ENCODE measurements at places on chromosomes 4 and X. TPM values are rescaled to one million over a fixed set of nuclear protein-coding genes. Genes with fewer than 3 reads are reported as not detected.

Gene TMEM185A
- 37.2 TPM for total RNA-seq

Gene FGA
- 2.8 TPM for total RNA-seq

Gene CDS1
- total RNA-seq: 1.5 TPM

Gene GPC3
- 1.2 TPM for total RNA-seq

Gene UGT2B15
- total RNA-seq: 0.46 TPM

Gene KANTR
- 20.9 TPM for total RNA-seq

Gene RNF128
- not detected for total RNA-seq

Gene CACNA1F
- total RNA-seq: 1.8 TPM

- H3K36me3 ChIP-seq: no peaks in the 10 kb centered on the region
- H3K27ac ChIP-seq: no peak overlapping the region
These were observed 103.9 kb downstream of the SYTL5 start for GRCh38 chrX:38110231-38110630.

GRCh38 chr4:24515698-24516097 is 68.7 kb downstream of the DHX15 start:
- no peaks in the 10 kb centered on the region for H3K4me1 ChIP-seq
- H3K4me3 ChIP-seq: no peak overlapping the region
- DNase-seq: no peak
- peaks cover 6% of the 10 kb centered on the region for H3K36me3 ChIP-seq

DNA sequence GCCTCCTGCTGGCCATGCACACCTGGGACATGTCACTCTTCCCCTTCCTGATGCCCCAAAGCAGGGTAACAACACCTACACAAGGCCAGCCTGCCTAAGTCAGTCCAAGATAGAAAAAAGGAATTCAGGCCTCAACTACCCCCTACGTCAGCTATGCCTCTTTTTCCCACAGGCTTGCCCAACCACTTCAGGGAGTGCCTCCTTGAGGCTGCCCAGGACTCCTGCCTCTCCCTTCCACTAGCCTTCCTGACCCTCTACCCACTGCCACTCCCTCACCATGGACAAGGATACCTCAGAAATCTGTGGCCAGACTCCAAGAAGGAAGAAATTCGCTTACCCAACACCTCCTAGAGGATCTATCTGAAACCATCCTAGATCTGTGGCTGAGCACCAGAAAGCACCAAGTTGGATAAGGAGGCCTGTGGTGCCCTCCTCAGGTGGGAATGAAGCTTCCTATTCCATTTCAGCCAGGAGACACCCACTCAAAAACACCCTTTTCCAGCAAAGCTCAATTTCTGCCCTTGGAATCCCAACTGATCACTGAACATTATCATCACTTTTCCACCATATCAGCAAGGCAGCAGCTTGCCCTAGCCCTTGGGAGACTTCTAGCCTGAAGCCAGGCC is 1.8 kb downstream of the KDM5C start:
- H3K27me3 ChIP-seq: no peaks in the 10 kb centered on the region
- H3K4me3 ChIP-seq: peak overlapping the region; percentile 98
- peaks cover 34% of the 10 kb centered on the region for H3K4me1 ChIP-seq
- H3K27ac ChIP-seq: no peak overlapping the region
- peaks cover 7% of the 10 kb centered on the region for H3K36me3 ChIP-seq
- DNase-seq: no peak

DNA sequence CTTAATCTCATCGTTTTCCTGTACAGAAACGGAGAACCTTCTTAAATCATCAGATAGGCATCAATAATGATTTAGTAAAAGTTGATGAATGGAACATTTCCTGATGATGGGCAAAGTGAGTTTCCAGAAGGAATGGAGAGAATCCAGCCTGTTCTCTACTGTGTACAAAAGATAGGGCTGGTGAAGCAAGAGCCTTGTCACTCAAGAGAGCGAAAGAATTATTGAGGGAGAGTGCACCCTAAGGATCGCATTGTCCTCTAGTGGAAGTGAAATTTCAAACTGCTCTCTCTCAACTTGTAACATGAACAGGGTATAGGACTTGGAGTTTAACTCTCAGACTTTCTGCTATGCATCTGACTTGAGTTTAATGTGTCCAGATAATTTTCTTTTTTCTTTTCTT is 69.6 kb downstream of the CDS1 start:
- DNase-seq: no peak
- H3K27me3 ChIP-seq: no peaks in the 10 kb centered on the region
- no peaks in the 10 kb centered on the region for H3K4me1 ChIP-seq

- H3K27me3 ChIP-seq: no peaks in the 10 kb centered on the region
- H3K36me3 ChIP-seq: no peaks in the 10 kb centered on the region
- no peak overlapping the region for H3K4me3 ChIP-seq
- H3K4me1 ChIP-seq: peaks cover 36% of the 10 kb centered on the region
- DNase-seq: no peak
These were observed 35.5 kb upstream of the PLAC8 start for GRCh38 chr4:83149865-83150652.

- H3K27me3 ChIP-seq: no peaks in the 10 kb centered on the region
- H3K27ac ChIP-seq: no peak overlapping the region
- DNase-seq: no peak
- H3K36me3 ChIP-seq: no peaks in the 10 kb centered on the region
- no peak overlapping the region for H3K4me3 ChIP-seq
These were observed 100.8 kb downstream of the BEND2 start for GRCh38 chrX:18119856-18120255.

- H3K27ac ChIP-seq: no peak overlapping the region
- no peak overlapping the region for H3K4me3 ChIP-seq
- H3K27me3 ChIP-seq: no peaks in the 10 kb centered on the region
- no peaks in the 10 kb centered on the region for H3K36me3 ChIP-seq
- no peaks in the 10 kb centered on the region for H3K4me1 ChIP-seq
- no peak for DNase-seq
These were observed 31.5 kb downstream of the PALLD start for GRCh38 chr4:168528131-168528949.

GRCh38 chr4:105426187-105426897 is 47.5 kb downstream of the PPA2 start:
- H3K4me1 ChIP-seq: no peaks in the 10 kb centered on the region
- no peak overlapping the region for H3K4me3 ChIP-seq
- no peaks in the 10 kb centered on the region for H3K27me3 ChIP-seq
- no peak overlapping the region for H3K27ac ChIP-seq
- no peak for DNase-seq

DNA sequence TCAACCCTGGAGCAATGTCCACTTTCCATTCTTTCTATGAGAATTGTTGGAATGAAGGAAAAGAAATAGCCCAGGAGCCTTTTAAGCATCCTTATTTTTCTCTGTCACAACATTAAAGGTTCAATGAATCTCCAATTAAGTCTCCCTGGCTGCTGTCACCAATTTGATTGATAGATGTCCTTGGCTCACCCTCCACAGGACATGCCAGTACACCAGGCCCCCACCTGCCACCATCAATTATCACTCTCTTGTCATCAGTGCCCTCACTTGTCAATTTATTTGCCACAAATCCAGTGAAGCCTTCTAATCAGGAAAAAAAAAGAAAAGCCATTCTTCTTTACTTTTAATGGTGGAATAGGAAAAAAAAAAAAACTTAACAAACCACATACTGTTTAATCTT is 453.6 kb downstream of the CENPC start:
- no peak overlapping the region for H3K27ac ChIP-seq
- no peaks in the 10 kb centered on the region for H3K36me3 ChIP-seq

GRCh38 chr4:63302792-63303191 is 1106.5 kb downstream of the TECRL start:
- H3K27me3 ChIP-seq: no peaks in the 10 kb centered on the region
- H3K4me1 ChIP-seq: no peaks in the 10 kb centered on the region
- H3K27ac ChIP-seq: no peak overlapping the region
- no peak overlapping the region for H3K4me3 ChIP-seq
- DNase-seq: no peak

DNA sequence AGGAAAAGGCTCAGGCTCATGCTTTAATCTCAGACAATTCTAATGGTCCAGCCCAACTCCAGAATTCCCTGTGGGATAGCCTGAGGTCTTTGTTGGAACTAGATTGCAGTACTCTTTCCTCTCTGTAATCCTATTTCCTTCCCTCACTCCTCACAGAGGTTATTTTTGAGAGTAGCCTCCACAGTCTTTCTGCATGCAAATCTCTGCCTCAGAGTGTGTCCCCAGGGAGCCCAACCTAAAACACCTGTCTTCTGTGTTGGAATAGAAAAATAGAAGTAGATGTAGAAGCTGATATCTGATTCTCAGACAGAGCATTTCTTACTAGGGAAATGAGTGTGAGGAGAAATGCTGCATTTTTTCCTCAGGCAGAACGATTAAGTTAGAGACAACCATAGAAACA is 915.5 kb upstream of the EPHA5 start:
- no peak overlapping the region for H3K27ac ChIP-seq
- H3K4me1 ChIP-seq: no peaks in the 10 kb centered on the region
- H3K27me3 ChIP-seq: no peaks in the 10 kb centered on the region

DNA sequence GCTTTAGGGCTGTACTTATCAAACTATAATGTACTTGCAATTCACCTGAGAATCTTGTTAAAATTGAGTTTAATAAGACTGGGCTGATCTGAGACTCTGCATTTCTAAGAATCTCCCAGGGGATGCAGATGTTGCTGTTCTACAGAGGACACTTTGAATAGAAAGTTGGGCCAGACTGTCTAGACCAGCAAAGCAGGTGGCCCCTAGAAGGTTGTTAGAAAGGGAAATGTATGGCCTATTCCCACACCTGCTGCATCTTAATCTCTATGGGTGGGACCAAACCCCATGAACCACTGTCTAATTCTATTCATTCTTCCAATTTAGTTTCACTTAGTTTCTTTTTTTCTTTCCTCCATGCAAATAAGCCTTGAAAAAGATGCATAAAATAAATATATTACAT is 413.2 kb upstream of the TECRL start:
- no peak for DNase-seq
- H3K4me1 ChIP-seq: no peaks in the 10 kb centered on the region
- H3K27me3 ChIP-seq: no peaks in the 10 kb centered on the region
- H3K36me3 ChIP-seq: no peaks in the 10 kb centered on the region

DNA sequence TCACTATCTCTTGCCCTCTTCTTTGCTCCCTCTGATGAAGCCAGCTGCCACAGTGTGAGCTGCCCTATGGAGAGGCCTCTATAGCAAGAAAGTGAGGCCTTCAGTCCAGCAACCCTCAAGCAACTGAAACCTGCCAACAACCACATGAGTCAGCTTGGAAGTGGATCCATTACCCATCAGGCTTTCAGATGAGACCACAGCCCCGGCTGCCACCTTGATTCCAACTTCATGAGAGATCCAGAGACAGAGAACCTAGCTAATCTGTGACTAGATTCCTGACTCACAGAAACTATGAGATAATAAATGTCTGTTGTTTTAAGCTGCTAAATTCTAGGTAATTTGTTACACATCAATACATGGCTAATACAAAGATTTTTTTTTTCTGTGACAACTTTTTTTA is 20.4 kb upstream of the WAS start:
- no peaks in the 10 kb centered on the region for H3K36me3 ChIP-seq
- DNase-seq: peak; percentile 17
- H3K27ac ChIP-seq: no peak overlapping the region
- H3K4me1 ChIP-seq: no peaks in the 10 kb centered on the region
- H3K4me3 ChIP-seq: no peak overlapping the region

GRCh38 chr4:4428966-4429875 is 42.3 kb downstream of the NSG1 start:
- no peaks in the 10 kb centered on the region for H3K4me1 ChIP-seq
- H3K36me3 ChIP-seq: peaks cover 96% of the 10 kb centered on the region
- no peak for DNase-seq

DNA sequence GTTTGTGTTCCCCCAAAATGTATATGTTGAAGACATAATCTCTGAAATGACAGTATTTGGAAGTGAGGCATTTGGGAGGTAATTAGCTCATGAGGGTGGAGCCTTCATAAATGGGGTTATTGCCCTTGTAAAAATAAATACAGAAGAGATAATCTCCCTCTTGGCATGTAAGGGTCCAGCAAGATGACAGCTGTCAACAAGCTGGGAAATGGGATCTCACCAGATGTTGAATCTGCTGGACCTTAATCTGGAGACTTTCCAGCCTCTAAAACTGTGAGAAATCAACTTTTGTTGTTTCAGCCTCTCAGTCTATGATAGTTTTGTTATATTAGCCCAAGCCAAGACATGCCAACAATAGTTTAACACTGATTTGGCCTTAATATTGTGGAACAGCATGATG is 438.2 kb upstream of the PCDH7 start:
- DNase-seq: no peak
- no peaks in the 10 kb centered on the region for H3K36me3 ChIP-seq
- H3K27ac ChIP-seq: no peak overlapping the region
- H3K27me3 ChIP-seq: no peaks in the 10 kb centered on the region
- no peaks in the 10 kb centered on the region for H3K4me1 ChIP-seq
- H3K4me3 ChIP-seq: no peak overlapping the region

GRCh38 chr4:78553529-78554060 is 2.0 kb downstream of the ANXA3 start:
- no peaks in the 10 kb centered on the region for H3K27me3 ChIP-seq
- H3K4me3 ChIP-seq: no peak overlapping the region
- peak overlapping the region; percentile 89 for H3K27ac ChIP-seq
- H3K36me3 ChIP-seq: no peaks in the 10 kb centered on the region
- peaks cover 19% of the 10 kb centered on the region for H3K4me1 ChIP-seq
- no peak for DNase-seq

GRCh38 chrX:71178908-71179307 is 34.3 kb downstream of the NLGN3 start:
- no peaks in the 10 kb centered on the region for H3K36me3 ChIP-seq
- H3K4me3 ChIP-seq: no peak overlapping the region

Data from spleen (tissue), 13 donors.